Lower leg skin (tissue), 4 donors: ENCODE measurements at places on chromosomes 2 and 18.

GRCh38 chr2:235009081-235009480 lies 57.3 kb downstream of the SH3BP4 start:
- no peak for DNase-seq

- DNase-seq: no peak
These were observed 111.3 kb downstream of the WDSUB1 start for GRCh38 chr2:159175182-159175581.

DNA sequence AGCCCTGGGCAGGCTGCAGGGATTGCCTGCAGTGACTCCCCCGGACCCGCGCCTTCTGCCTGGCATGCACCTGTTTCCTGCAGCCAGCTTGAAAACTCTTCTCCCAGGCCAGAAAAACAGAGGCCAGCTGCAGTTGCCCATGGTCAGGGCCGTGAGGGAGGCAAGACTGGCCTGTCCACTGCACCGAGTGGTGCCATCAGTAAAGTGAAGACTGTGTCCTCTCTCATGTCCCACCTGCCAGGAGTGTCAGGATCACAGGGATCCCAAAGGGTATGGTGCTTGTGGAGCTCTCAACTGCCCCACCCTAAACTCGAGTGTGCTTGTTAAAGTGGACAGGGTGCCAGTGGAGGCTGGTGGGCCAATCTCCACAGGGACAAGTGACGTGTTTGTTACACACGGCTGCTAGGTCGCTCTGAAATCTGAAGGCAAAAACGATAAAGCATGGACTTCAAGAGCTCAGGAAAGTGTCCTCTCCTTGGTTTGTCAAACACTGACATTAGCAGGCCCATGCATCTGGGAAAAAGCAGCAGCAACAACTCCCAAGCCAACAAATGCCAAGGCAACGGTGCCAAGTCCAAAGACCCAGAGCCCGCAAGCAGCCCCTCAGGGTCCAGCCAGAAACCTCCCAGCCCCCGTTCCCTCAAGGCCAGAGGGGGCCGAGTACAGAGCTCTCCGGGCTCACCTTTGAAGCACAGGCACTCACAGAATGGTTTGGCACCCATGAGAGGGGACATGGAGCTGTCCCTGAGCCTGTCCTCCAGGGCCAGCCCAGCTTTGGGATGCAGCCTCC lies 213.2 kb downstream of the HDAC4 start:
- peak; percentile 60 for DNase-seq

DNA sequence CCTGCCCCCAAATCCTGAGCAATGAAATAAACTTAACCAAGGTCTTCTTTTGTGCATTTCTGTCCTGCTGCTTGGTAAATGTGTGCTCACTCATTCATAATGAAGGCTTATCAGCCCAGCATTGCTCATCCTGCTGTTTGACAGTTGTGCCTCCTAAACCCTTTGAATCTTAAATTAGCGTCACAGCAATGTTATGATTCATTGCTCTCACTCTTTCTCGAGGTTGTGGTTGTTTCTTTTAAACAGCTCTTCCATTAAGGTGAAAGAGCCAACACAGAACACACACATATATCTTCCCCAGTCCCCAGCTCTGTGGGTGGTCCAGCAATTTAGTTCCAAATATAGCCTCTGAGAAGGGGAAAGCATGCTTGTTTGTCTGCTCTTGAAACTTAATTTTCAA lies 84.0 kb downstream of the EVA1A start:
- no peak for DNase-seq

DNA sequence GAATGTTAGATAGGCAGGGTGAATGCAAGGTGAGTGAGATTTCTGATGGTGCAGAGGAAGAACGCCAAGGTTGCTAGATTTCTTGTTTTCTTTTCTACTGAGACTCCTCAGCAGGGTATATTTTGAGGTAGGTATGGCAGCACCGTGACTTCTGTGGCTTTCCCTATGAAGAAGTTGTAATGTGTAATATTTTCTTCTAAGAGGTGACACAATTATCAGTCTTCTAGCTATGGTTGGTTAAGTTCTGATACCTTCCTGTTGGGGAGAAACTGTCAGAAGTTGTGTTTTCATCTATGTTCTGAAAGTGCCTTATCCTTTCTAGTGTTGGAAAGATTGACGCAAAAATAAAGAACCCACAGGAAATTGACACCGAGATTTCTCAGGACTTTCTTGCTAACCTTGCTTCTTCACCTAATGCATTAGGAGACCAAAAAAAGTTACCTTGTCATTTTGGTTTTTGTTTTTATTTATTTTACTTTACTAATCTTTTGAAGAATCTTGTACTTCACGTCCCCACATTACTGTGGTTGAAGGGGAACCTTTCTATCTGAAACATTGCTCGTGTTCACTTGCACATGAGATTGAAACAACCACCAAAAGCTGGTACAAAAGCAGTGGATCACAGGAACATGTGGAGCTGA lies 11.9 kb downstream of the IL18R1 start:
- no peak for DNase-seq

DNA sequence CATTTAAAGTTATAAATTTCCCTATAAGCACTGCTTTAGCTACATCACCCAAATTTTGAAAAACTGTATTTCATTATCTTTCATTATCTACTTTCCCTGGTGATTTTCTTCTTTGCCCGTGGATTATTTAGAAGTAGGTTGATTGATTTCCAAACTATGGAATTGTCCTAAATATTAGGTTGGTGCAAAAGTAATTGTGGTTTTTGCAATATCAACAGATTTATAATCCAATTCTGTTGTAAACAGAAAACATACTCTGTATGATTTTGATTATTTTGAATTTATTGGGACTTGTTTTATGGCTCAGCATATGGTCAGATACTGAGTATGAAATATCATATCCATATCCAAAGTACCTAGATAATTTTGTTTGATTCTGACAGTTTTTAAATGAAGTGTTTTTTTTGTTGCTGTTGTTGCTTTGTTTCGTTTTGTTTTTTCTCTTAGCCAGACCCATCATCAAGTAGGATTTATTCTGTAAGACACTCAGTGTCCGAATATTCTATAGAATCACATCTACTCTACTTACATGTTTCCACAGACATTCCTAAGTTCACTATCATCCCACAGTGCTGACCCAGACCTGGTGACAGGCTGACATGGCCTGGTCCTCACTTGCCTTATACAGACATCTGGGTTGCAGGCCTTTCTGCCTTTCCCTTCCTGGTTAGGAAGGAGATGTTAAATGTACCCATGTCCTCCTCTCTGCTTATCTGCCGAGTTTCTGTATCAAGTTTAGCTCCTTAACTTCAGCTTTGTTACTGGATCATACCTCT lies 2.1 kb upstream of the TRABD2A start:
- DNase-seq: peak; percentile 13

- DNase-seq: no peak
These were observed 222.5 kb downstream of the GBX2 start for GRCh38 chr2:235945608-235946140.

- no peak for DNase-seq
These were observed 463.7 kb downstream of the CDH2 start for GRCh38 chr18:27713037-27713737.

- DNase-seq: no peak
These were observed 612.6 kb upstream of the CDH2 start for GRCh38 chr18:28789502-28789901.

GRCh38 chr2:86633155-86633651 lies 9.5 kb upstream of the RNF103 start:
- DNase-seq: no peak

DNA sequence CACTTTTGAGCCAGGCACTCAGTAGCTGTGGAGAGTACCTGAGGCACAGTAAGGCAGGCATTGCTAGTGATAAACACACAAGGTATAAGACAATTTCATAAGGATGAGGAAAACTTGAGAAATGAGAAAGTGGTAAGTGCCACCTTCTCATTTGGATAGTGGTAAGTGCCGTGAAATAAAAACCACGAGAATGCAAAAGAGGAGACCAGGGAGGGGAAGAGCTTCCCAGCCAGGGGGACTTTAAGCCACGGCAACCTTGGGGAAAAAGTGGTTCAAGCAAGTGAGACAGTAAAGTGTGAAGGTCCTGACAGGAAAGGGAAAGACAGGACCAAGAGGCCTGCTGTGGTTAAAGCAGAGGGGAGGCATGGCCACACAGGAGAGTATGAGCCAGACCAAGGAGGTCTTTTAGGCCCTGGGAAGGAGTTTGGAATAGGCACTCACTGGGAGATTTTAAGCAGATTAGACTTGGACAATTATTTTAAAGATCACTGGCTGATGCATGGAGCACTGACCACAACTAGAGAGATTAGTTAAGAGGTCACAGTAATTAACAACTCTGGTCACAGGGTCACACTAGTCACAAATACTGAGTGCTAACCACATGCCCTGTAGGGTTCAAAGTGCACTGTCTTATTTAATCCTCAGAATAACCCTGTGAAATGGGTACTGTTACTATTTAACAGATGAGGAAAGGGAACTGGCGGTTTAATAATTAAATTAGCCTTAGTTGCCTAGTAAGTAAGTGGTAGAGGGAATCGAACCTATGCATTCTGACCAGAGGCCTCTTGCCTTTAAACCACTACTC lies 50.1 kb downstream of the THOC1 start:
- no peak for DNase-seq
